CD4-positive, alpha-beta T cell treated with Interleukin-21 for 1 hour (primary cell): ENCODE measurements at places on chromosomes 1 and 21.

DNA sequence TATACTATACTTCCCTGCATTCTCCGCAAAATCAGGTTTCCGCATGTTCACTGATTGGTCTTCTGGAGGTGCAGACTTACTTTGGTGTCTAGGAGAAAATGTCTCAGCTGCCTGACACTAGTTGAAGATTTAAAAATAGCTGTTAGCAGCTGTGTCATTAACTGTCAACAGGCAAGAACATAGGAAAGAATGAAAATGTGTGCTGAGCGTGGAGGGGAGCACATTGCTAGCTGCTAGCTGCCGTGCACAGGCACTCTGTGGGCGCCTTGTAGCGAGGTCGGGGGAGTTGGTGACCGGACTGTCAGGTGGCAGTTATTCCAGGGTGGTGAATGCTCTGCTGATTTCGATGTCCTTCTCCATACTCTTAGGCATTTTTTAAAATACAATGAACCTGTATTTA lies 5.2 kb downstream of the FAAH start:
- no peak for DNase-seq

- DNase-seq: no peak
Measured at GRCh38 chr1:54245501-54245900, 45.5 kb downstream of the MRPL37 start.

- DNase-seq: no peak
Measured at GRCh38 chr1:36924282-36924811, 110.0 kb downstream of the GRIK3 start.

DNA sequence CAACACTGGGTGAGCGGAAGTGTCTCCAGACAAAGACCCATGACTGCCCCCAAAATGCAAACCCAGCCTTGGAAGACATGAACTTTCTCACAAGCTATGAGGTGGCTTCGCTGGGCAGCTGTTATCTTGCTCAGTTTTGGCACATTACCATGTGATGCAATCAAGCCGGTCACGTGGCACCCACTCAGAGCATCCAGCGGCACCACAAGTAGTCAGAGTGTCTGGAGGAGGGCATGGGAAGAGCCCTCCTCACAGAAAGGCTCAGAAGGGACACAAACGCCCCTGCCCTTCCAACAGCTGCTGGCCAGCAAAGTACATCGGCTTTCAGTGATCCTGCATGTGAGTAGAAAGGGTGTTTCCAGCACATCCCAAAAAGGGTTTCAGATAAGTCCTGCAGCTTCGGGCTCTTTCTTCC lies 145.5 kb upstream of the IRF2BP2 start:
- no peak for DNase-seq

DNA sequence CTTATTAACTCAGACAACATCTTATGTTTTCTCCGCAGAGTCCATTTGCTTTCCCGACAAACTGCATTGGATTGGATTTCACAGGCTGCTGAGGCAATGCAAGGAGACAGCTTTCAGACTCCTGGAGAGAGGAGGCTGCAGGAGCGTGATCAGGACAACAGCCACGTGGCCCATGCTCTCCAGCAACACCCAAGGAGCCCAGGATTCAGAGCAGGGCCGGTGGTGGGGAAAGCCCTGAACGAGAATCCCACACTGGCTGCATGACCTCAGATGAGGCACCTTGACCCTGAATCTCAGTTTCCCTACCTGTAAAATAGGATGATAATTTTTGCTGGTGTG lies 78.3 kb upstream of the NFASC start:
- DNase-seq: no peak

- no peak for DNase-seq
Measured at GRCh38 chr1:159011751-159012150, 2.0 kb downstream of the IFI16 start.

DNA sequence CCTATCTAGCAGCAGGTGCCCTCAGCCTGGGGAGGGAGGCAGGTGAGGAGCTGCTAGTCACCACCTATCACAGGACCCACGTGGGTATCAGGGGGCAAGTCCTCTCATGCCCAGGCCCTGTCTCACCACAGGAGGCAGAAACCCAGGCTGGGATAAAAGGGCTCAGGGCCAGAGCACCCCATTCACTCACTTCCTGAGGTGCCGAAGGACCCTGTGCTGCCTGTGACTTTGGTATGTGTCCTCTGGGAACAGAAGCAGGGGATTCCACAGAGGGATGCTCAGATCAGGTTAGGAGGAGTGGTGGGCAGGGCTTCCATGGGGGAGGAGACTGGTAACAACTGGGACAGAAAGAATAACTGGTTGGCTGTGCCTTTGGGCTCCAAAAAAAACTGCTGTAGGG lies at the start of gene LCE1E:
LCE1E (plus strand) TSS at position 181 of the 400 bp plus-strand sequence. CDS start 1,043 bp downstream, outside the sequence.
- no peak for DNase-seq

DNA sequence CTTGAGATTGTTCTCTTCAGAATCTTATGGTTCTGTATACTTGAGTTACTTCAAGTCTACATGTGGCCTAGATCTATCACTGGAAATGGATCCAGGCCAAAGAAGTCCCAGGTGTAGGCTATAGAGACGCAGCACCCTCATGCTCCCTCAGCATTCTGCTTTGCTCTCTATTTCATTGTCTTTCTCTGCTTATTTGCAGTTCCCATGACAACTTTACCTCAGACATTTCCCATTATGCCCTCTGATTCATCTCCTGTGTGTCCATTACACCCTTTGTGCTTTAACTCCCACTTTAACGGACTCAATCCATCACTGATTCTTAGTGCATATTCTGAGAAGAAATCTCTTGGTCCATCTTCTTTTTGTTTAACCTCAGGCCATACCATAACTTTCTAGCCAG lies 236.9 kb upstream of the NRIP1 start:
- no peak for DNase-seq

- no peak for DNase-seq
Measured at GRCh38 chr1:57316291-57316690, 107.6 kb downstream of the DAB1 start.

DNA sequence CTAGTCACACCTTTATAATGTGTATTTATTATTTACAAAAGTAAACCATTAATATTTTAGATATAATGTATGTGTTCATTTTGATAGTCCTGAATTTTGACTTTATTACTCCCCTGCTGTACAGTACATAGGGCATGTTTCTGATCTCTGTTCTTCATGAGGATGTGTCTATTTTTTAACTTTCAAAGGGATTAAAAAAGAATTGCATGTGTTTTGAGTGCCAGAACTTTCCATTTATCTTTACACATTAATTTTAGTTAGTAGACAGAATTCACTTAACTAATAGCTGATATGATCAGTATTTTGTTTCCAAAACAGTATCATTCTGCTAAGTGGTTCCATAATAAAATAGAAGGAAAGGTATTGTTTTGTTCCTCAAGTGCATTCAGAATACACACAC lies 3.1 kb downstream of the PBX1 start:
- DNase-seq: no peak

- DNase-seq: no peak
Measured at GRCh38 chr1:242847390-242847993, 323.0 kb upstream of the PLD5 start.

DNA sequence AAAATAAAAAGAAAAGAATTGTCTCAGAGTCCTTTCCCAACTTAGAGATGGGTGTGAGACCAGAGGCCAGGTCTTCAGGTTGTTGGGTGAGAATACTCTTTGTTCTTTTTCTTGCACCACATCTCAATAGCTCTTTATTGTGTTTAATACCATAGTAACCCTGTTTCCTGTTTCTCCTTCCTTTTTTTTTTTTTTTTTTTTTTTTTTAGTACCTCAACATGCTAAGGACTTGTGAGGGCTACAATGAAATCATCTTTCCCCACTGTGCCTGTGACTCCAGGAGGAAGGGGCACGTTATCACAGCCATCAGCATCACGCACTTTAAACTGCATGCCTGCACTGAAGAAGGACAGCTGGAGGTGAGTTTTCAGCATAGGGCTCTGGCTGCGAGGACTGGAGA lies 24.4 kb downstream of the CELF3 start:
- DNase-seq: peak; percentile 10

DNA sequence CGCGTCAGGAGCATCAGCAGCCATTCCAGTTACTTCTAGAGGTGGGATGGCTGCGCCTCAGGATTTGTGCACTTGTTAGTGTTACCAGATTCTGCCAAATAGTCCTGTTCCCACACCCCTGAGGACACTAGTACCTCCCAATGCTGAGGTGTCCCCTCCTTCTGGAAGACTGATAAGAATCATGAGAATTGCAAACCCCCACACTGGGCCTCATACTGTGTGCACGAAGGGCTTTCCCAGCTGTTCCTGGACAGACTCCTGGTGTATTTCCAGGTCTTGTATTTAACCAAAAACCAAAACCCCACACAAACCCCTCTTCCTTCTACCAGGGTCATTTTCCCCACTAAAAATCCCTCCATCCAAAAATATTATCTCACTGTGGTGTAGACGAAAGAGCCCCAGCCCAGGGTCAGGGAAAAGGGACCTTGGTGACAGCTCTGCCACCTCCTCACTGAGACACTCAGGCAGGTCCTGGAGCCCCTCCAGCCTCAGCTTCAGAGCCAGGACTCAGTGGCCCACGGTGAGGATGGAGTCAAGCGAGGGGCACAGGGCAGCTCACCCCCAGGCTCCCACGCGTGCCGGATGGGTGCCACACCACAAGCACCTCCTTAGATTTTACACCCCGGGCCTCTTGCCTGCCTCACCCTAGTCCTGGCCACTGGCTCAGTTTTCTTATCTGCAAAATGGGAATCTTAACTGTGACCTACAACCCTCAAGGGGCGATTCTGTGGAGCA lies 131.4 kb upstream of the RUNX3 start:
- no peak for DNase-seq

DNA sequence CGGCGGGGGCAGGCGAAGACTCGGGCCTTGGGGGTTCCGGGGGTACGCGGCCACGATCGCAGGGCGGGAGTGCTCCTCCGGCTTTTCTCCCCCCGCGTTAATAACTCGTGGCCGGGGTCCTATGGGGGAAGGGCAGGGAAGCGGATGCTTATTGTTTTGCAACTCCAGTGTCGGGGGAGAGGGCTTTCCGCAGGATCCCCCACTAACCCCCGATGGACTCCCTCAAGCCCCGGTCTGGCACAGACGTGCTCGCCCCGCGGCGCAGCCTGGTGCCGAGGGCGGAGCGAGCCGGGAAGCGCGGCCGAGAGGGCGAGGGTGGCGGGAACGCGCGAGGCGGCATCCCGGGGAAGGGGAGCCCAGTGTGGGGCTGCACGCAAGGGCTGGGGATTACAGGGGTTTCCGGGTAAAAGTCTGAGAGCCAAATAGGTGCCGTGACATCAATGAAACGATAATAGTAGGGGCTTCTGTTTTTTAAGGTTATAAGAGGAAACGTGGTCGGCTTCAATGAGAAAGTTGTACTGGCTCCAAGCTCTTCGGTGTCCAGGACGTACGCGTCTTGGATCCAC lies 772 bp downstream of the UCK2 start:
- peak; percentile 35 for DNase-seq

DNA sequence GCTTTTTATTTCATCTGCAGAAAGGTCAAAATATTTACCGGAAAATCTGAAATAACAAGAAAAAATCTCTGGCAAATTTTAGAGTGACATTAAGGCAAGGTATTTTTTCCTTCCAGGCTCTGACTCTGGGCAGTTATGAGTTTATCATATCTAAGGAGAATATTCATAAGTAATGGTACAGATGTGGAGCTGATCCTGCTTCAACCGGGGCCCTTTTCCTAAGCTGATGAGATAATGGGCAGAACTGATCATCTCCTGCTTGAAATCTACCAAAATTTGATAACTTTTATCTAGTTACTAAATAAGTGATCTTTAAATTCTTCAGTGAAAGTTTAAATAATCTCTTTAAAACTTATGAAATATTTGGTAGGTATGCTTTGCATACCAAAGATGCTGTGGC lies 211.6 kb downstream of the COL11A1 start:
- DNase-seq: no peak

- DNase-seq: no peak
Measured at GRCh38 chr1:66597500-66597899, 63.5 kb downstream of the SGIP1 start.

GRCh38 chr1:94876362-94876761 lies 50.5 kb downstream of the CNN3 start:
- DNase-seq: no peak

DNA sequence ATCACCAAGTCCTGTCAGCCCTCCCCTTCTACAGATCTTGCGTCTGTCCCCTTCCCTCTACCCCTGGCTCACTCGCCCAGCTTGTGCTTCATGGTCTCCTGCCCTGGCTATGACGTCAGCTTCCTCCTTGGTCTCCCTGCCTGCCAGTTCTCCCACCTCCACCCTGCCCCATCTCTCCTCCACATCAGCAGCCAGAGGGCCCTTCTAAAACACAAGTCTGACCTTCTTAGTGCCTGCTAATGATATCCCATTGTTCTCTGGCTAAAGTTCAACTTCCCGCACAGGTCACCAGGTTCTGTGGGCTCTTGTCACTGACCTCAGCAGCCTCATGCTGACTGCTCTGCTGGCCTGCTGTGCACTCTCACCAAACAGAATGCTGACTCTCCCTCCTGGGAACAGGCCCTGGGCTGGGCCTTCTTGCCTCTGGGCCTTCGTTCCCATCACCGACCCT lies 24.7 kb upstream of the MYCL start:
- no peak for DNase-seq

DNA sequence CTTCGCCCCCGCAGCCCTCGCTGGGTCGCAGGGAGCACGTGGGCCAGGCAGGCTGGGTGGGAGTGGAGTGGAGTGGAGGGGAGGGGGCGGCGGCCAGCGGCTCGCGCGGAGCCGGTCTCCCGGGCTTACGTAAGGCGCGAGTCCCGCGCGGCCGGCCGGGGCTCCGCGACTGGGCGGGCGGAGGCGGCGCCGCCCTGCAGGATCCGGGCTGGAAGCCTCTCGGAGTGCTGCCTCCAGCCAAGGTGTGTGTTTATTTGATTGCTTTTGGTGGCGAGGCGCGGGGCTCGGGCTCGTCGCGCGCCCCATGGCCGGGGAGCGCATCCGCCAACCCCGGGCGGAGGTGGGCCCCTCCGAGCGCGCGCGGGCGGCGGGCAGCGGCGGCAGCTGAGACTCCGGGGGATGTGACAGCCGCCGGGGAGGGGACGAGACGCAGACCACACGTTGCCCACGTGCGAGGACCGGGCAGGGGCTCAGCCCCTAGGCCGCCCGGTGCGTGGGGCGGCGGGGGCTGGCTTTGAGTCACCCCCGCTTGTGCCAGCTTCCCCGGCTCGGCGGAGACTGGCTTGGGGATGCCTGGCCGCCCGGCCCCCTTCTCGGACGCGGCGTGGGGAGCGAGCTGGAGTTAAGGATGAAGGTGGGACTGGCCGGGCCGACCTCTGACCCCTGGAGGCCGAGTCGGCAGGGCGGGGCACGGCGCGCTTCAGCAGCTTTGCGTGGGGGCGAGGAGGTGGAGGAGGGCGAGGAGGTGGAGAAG lies 402 bp upstream of the AK4 start:
- no peak for DNase-seq
